ENCODE measurements at places on chromosomes 13 and 19. TPM values are rescaled to one million over a fixed set of nuclear protein-coding genes. Genes with fewer than 3 reads are reported as not detected.

The MBD3L3 gene
- total RNA-seq, result not detected

The LIN37 gene
- total RNA-seq, result 28.2 TPM

The MYH14 gene
- 5.5 TPM for total RNA-seq

The ZNF256 gene
- 0.97 TPM for total RNA-seq

The CGB8 gene
- 3.5 TPM for total RNA-seq

The LHB gene
- not detected for total RNA-seq

Measured in A549 treated with CORT108297 at 1 μM for 4 hours (cell line).